ENCODE measurements at places on chromosomes 4 and X. TPM values are rescaled to one million over a fixed set of nuclear protein-coding genes. Genes with fewer than 3 reads are reported as not detected.

The TCEAL9 gene
- total RNA-seq: 28.6 TPM

The HOPX gene
- total RNA-seq: 5.2 TPM

The DCHS2 gene
- total RNA-seq: not detected

DNA sequence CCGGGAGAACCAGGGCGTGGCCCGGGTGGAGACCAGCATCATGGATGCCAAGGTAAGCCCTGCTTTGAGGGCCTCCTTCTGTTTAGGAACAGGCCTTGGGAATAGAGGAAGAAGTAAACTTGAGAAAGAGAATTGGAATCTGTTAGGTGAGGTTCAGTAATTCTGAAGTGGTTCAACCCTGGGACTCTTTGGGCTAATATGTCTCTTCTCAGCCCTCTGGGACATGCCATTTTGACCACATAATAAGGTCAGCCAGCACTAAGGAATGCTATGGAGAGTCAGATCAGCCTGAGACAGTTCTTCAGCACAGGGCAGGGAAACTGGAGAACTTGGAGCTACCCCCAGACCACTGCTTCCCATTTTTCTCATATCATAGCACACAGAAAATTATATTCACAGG, 63.3 kb upstream of the PRPS1 start:
- no peak for DNase-seq

GRCh38 chr4:1819284-1819683, 26.2 kb downstream of the FGFR3 start:
- DNase-seq: no peak

DNA sequence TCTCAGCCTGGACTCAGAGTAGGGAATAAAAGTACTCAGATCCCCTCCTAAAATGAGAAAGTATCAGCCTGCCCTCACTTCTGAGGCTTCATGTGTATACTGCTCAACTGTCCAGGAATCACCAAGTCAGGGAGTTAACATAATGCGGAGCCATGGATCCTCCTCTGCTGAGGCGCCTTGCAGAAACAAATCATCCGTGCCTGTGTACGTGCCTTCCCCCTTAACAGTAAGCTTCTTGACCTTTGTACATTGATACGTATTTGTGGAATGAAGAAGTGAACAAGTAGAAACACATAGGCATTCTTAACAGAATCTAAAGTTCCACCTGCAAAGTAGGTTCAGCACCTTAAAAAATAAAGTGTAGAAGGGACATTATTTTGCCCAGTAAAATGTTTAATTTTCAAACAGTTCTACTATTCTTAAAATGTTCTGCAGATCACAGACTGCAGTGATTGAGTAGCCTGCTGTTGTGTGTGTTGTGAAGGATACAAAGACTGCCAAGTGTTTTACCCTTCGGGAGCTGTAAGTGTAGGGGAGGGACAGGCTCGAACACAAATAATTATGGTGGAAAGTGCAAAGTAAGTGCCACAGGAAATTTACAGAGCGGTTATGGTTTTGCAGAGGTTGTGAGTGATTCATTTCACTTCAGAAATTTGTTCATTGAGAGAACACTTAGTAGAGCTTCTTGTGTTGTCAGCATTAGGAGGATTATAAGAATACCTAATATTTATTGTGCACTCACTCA, 61.9 kb downstream of the ARHGAP10 start:
- DNase-seq: no peak

DNA sequence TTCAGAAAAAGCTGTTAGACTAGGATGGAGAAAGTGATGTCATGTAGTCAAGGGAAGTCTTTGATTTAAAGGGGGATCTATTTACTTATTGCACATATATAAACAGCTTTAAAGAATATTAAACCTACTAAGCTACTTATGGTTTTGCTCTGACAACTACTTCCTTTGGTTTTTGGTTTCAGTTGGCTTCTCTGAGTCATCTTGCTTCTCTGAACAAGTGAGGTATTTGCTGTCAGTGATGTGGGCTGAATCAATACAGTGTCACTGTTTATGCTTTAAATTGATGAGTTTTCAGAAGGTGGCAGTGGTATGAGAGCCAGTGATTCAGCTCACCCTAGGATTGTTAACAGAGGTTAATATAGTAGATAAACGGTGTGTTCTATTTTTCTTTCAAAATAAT, 75.1 kb downstream of the CEP44 start:
- no peak for DNase-seq

DNA sequence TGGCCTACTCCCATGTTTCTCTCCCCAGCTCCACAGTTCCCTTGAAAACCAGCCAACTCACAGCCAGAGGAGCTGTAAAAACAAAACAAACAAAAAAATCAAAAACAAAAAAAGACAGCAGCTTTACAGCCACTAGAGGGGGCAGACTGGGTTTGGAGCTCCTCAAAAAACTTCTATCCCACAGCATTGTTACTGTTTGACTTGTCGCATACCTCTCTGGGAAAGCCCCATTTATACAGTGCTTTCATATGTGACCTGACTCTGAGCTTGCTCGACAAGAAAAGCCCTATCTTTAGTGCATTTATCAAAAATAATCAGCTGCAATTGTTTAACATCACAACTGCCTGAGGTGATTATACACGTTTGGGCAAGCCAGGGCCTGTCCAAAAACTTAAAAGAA, 21.6 kb downstream of the TSPAN6 start:
- no peak for DNase-seq

- no peak for DNase-seq
These were observed 107.9 kb downstream of the MMRN1 start for GRCh38 chr4:90002441-90003062.

DNA sequence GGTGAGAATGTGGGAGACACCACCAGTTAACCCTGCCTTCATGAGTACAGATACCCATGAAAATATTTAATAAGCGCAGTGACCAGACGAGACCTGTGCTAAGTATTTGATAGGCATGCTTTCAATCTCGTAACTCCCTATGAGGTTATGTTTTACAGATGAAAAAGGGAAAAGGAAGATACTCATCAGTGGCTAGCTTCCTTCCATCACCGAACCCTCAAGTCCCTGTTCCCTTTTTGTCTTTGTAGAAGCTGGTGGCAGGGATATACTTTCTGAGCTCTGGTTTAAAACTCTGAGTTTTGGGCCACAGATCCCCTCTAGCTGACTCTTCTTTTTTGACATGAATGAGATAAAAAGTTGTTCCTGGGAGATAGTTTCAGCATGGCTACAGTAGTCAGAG, 26.3 kb downstream of the AFF1 start:
- no peak for DNase-seq

- no peak for DNase-seq
These were observed 14.9 kb downstream of the RASL11B start for GRCh38 chr4:52877036-52877435.

DNA sequence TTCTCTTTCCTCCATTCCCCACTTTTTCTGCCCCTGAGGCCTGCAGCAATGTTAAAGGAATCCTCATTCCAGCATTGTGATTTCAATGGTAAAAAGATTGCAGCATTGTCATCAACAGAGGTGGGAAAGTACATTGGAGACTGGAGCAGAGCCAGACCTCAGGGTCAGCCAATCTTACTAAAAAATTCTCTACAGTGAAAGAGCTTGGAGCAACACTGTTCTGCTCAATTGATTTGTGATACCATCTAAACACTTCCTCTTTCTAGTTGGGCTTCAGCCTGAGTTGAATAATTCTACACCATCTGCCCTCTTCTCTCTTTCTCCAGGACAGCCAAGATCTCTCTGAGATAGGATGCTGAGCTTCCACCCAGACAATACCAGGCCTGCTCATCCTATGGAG, 176.5 kb downstream of the AR start:
- DNase-seq: no peak

GRCh38 chr4:93373893-93374860, 454.4 kb upstream of the ATOH1 start:
- DNase-seq: no peak

- no peak for DNase-seq
These were observed at the start of gene TKTL2 for GRCh38 chr4:163473576-163473975. TKTL2 (minus strand) TSS chr4:163473754; CDS start chr4:163473734, 20 bp downstream.

DNA sequence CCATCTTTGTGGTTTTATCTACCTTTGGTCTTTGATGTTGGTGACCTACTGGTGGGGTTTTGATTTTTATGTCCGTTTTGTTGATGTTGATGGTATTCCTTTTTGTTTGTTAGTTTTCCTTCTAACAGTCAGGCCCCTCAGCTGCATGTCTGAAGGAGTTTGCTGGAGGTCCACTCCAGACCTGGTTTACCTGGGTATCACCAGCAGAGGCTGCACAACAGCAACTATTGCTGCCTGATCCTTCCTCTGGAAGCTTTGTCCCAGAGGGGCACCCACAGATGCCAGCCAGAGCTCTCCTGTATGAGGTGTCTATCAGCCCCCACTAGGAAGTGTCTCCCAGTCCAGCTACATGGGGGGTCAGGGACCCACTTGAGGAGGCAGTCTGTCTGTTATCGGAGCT, 199.3 kb upstream of the WDFY3 start:
- no peak for DNase-seq

GRCh38 chr4:44675366-44675765, 2.9 kb upstream of the GUF1 start:
- DNase-seq: no peak

- DNase-seq: no peak
These were observed 671.8 kb downstream of the CCSER1 start for GRCh38 chr4:90798948-90799347.

- no peak for DNase-seq
These were observed 44.2 kb downstream of the CLDN34 start for GRCh38 chrX:10011261-10011931.

GRCh38 chr4:11435557-11435956, 6.9 kb upstream of the HS3ST1 start:
- no peak for DNase-seq

GRCh38 chr4:75527482-75527881, 13.2 kb downstream of the THAP6 start:
- DNase-seq: no peak

Data from cardiac septum (tissue), 1 donor.